DMS79 (cell line): ENCODE measurements at places on chromosomes 12 and 14.

DNA sequence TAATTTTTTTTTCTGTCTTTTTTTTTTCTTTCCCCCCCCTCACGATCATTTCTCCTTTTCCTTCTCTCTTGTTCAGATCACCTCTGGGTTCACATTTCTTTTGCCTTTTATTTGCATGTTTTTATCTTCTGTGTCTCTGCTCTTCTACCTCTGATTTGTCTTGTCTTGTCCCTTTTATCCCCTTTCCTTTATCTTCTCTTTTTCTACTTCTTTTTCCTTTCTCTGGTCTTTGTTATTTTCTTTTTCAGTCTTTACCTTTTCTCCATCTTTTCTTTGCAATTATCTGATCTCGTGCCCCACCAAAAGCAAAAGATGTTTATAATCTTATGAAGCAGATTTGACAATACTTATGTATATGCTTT lies 77.8 kb upstream of the RAP1B start:
- DNase-seq: no peak

DNA sequence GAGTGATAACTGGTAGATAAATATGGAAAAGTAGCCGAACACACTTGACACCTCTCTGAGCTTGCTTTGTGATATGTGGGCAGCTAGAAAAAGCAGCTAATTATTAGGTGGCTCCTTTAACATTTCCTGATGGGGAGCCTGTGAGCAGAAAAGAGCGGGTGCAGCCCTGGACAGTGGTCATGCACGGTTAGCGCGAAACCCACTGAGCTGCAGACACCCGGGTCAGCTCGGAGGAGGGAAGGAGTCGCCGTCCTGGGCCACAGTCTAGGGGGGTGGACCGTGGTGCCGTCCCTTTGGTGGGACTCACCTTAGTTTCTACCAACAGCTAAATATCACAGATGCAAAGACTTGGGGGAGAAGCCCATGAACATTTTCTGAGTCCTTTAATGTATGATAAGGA lies 6.6 kb downstream of the COA8 start:
- no peak for DNase-seq

- no peak for DNase-seq
Measured at GRCh38 chr12:71216725-71217579, 59.2 kb upstream of the TSPAN8 start.

- no peak for DNase-seq
Measured at GRCh38 chr14:67900231-67900630, 80.7 kb downstream of the RAD51B start.

- no peak for DNase-seq
Measured at GRCh38 chr14:24422261-24422660, 7.2 kb downstream of the CBLN3 start.

DNA sequence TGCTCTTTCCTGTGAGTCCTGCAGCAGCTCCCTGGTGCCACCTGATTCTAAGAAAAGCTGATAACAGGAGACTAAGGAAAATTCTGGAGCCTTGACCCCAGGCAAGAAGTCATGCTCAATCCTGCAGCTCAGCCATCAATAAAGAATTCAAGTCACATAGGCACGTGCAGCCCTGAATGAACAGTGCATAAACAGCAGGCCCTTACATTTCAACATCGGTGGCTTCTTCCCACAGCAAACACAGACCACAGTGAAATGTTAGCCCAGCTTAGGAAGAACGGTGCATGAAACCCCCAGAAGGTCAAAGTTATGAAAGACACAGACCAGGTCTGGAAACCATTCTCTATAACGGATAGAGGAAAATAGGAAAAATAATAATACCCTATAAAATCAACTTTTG lies 10.5 kb downstream of the CINP start:
- no peak for DNase-seq

- no peak for DNase-seq
Measured at GRCh38 chr12:11705010-11705409, 55.5 kb downstream of the ETV6 start.

- no peak for DNase-seq
Measured at GRCh38 chr12:115964626-115965025, 312.9 kb downstream of the MED13L start.

- peak; percentile 8 for DNase-seq
Measured at GRCh38 chr12:46661110-46661845, 164.5 kb downstream of the SLC38A4 start.

GRCh38 chr12:100798286-100799160 lies 3.9 kb downstream of the ANO4 start:
- DNase-seq: no peak

DNA sequence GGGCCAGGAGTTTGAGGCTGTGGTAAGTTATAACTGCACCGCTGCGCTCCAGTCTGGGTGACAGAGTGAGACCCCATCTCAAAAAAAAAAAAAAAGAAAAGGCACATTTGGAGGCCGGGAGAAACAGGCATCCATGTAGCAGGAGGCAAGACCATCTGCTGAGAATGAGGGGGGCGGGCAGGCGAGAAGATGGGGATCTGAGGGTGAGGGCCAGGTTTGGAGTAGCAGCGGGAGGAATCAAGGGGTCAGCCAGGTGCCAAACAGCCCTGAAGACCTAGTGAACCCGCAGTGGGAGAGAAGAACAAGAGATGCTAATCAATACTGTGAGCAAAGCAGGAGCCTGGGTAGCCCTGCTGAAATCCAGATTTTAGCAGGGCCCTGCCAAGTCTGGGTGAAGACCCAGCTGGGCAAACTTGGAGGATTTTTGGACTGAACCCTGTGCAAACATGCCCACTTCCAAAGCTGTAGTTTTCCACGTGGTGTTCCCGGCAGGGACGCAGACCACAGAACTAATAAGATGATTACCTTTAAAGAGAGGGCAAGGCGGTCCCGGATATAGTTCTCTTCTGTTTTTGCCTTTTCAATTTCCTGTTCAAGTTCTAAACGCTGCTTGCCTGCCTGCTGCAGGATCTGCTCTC lies 61.0 kb downstream of the NIN start:
- no peak for DNase-seq

GRCh38 chr12:14272956-14273912 lies 92.2 kb upstream of the ATF7IP start:
- peak; percentile 98 for DNase-seq

GRCh38 chr14:55457496-55457895 lies 17.1 kb upstream of the TBPL2 start:
- no peak for DNase-seq

- DNase-seq: no peak
Measured at GRCh38 chr12:127963933-127964332, 303.0 kb upstream of the TMEM132C start.

DNA sequence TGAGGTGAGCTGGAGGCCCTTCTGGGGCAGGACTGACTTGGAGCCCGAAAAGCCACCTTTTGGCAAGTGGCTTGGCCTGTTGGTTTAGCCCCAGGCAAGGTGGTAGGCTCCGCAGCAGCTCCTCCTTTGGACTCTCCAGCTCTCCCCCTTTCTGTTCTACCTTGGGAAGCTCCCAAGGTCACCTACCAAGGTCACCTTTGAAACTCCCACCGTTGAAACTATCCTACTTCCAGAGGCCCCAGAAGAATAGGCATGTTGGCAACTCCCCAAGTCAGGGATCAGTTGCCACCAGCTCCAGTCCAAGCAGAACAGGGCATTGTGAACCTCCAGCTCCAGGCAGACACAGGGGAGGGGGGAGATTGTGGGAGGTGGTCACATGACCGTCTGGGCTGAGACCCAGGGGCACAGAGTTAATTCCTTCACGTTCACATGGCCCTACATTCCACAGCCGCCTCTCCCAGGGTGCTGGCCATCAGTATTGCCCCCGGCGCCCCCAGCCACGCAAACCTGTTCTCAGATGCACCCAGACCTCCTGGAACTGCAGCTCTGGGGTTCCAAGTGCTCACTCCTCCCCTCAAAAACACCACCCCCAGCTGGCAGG lies 14.4 kb downstream of the IRF2BPL start:
- DNase-seq: no peak

DNA sequence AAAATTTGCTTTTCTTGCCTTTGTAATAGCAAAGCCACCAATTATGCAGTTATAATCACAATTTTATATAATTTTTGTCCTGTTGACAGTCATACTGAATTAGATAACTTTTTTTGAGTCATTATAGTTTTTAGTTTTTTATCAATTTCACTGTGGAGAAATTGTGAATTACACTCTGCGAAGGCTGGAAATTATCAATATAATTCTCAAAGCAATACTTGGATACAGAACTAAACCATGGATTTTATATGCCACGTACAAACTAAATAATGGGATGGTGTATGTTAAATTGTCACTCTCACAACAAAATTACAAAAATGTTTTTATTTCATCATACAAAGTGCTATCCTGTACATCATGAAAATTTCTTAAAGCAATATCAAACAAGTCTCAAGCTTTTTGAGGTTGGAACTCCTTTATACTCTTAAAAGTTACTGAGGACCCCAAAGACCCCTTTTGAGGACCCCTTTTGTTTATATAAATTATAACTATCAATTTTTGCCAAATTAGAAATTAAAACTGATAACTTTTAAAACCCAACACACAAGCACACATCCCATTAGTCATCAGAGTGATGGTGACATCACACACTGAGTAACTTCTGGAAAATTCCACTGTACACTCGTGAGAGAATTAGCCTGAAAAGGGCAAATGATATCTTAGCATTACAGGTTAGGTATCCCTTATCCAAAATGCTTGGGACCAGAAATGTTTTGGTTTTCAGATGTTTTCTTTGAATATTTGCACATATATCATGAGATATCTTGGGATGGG lies 19.8 kb upstream of the AQP2 start:
- no peak for DNase-seq

DNA sequence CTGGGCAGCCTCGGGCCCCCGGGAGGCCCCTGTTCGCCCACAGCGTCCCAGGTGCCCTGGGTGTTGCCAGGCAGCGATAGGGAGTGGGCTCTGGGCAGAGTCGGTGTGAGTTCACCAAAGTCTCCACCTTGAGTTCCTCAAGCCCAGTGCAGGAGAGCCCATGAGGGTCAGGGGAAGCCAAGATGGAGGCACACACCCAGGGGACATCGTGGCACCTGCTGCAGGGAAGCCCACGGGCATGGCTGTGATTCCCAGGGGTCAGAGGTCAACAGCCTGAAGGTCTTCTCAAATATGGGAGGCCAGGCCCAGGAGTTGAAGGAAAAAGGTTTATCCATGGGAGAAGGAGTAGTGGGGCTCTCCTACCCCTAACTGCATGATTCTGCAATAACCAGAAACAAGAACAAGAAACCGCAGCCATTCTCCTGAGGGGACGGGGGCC lies 148.8 kb downstream of the ADGRD1 start:
- DNase-seq: no peak
